Stimulated activated naive CD4-positive, alpha-beta T cell (primary cell): ENCODE measurements at places on chromosomes 11 and 22.

GRCh38 chr11:47867823-47868222 lies 19.7 kb upstream of the NUP160 start:
- no peak for DNase-seq

DNA sequence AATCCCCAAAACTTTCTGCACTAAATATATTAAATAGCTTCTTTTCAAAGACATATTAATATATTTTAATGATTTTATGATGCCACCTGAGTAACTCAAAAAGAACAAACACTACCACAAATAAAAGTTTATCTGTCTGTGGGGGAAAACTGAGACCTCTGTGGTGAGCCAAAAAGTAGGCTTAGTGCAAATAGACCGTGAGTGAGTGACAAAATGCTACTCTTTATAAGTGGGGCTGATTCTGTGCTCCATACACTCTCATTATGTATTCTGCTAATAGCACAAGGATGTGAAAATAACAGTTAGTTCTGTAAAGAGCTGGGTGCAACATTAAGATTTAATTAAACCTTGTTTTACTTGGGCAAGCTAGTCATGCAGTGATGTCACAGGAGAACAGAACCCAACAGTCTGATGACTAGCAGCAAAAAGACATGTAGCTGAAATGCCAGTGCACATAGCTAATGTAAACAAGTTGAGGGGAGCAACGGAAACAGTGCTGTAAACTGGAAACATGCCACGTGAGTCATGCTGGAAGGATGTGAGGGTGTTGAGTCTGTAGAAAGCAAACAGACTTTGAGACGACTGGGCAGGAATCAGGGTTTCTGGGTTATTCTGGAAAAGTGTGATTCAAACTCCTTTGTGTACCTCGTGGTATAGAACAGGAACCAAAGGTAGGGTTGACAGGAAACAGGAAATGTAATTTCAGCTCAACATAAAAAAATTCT lies 1130.4 kb downstream of the LRRC4C start:
- DNase-seq = no peak

- no peak for DNase-seq
Measured at GRCh38 chr22:49664891-49665290, 162.8 kb downstream of the BRD1 start.

- no peak for DNase-seq
Measured at GRCh38 chr11:59668188-59668949, 468 bp downstream of the PATL1 start.

DNA sequence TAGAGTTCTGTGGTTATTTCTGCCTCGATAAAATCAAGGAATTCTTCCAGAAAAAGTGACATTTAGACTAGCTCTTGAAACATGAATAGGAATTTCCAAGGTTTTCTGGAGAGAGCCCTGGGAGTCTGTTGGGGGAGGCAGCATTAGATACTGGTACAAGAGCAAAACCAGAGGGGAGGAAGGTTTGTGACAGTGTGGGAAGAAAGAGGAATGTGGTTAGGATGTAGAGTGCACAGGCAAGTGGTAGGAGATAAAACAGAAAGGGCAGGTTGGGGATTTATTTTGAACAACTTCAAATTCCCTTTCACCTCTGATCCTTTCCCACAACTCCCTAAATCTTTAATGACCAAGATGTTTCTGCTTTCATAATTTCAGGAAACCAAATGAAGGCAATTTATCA lies 588.4 kb downstream of the METTL15 start:
- no peak for DNase-seq

GRCh38 chr11:43547430-43547831 lies 133.1 kb upstream of the HSD17B12 start:
- no peak for DNase-seq

- DNase-seq = no peak
Measured at GRCh38 chr11:92391808-92392207, 167.2 kb downstream of the FAT3 start.

- DNase-seq = no peak
Measured at GRCh38 chr11:86671531-86672006, 847 bp downstream of the ME3 start.

DNA sequence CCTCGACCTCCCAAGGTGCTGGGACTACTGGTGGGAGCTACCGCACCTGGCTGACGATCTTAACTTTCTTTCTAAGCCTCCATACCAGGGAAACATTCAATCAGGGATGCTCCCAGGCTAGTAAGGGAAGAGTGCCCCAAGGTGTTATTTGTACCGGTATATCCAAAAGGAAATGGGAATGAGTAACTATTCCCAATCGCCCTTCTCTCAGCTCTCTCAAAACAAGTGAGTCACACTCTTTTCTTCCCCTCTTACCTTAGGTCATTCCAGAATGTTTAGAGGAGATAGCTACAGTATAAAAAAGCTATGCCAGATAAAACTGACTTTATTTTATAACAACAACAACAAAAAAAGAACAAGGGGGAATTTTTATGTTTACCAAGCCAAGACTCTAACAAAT lies 13.7 kb downstream of the DCDC1 start:
- no peak for DNase-seq

DNA sequence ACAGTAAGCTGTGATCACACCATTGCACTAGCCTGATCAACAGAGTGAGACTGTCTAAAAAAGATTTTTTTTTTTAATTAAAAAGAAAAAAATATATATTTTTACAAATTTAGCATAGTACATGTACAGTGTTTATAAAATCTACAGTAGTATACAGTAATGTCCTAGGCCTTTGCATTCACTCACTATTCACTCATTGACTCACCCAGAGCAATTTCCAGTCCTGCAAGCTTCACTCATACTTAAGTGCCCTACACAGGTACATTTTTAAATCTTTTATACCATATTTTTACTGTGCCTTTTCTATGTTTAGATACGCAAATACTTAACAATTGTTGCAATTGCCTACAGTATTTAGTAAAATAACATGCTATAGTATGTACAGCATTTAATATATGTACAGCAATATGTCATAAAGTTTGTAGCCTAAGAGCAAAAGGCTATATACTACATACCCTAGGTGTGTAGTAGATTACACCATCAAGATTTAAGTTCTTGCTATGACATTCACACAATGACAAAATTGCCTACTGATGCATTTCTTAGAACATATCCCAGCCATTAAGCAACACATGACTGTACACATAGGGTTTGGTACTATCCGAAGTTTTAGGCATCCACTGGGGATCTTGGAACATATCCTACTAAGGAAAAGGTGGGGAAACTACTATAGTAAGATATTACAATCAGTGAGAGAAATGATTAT lies 22.8 kb downstream of the PIK3C2A start:
- no peak for DNase-seq

- no peak for DNase-seq
Measured at GRCh38 chr11:96905143-96905542, 515.3 kb downstream of the JRKL start.

- no peak for DNase-seq
Measured at GRCh38 chr11:1153951-1154493, 3.7 kb upstream of the MUC5AC start.

GRCh38 chr11:34181856-34182405 lies 76.5 kb downstream of the NAT10 start:
- no peak for DNase-seq

GRCh38 chr11:99979042-99979441 lies 708.0 kb upstream of the ARHGAP42 start:
- DNase-seq = no peak

DNA sequence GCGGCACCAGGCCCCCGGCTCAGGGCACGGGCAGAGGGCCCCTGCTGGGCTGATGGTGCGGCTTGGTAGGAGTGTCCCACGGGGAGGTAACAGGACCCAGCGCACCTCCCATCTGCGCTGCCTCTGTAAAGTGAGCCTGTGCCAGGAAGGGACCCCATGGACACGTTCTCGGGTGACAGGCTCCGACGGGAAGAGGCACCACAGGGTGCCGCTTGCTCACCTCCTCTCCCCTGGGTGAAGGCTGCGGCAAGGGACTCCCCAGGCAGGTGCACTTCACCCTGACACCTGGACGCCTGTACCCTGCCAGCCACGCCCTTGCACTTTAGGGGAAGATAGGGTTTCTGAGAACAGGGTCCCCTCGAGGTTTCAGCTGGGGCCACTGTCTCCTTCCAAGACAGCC lies 48.1 kb downstream of the SHANK2 start:
- DNase-seq = no peak

GRCh38 chr11:6319001-6319703 lies 1.1 kb downstream of the CAVIN3 start:
- no peak for DNase-seq

DNA sequence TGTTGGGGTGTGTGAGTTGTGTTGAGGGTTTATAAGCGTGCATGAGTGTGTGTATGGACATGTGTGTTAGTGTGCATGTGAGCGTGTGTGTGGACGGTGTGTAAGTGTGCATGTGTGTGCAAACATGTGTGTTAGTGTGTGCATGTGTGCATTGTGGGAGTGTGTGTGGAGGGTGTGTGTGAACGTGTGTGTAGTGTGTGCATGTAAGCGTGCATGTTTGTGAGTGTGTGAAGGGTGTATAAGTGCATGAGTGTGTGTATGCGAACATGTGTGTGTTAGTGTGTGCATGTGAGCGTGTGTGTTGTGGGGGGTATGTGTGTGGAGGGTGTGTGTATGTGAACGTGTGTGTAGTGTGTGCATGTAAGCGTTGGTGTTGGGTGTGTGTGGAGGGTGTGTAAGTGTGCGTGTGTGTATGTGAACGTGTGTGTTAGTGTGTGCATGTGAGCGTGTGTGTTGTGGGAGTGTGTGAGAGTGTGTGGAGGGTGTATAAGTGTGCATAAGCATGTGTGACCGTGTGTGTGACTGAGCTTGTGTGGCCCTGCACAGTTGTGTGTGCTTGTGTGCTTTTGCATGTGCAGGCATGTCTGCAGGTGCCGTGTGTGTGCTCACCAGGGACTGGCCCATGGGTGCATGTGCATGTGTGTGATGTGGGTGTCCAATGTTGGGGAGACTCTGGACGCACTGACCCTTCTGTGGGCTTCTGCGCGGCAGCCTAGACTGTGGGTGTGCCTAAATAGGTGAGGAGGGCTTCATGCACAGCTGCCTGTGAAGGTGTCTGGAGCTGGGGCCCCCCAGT lies 866.2 kb downstream of the TBC1D22A start:
- DNase-seq = no peak

GRCh38 chr11:1835671-1836010 lies 851 bp downstream of the SYT8 start:
- DNase-seq = no peak

DNA sequence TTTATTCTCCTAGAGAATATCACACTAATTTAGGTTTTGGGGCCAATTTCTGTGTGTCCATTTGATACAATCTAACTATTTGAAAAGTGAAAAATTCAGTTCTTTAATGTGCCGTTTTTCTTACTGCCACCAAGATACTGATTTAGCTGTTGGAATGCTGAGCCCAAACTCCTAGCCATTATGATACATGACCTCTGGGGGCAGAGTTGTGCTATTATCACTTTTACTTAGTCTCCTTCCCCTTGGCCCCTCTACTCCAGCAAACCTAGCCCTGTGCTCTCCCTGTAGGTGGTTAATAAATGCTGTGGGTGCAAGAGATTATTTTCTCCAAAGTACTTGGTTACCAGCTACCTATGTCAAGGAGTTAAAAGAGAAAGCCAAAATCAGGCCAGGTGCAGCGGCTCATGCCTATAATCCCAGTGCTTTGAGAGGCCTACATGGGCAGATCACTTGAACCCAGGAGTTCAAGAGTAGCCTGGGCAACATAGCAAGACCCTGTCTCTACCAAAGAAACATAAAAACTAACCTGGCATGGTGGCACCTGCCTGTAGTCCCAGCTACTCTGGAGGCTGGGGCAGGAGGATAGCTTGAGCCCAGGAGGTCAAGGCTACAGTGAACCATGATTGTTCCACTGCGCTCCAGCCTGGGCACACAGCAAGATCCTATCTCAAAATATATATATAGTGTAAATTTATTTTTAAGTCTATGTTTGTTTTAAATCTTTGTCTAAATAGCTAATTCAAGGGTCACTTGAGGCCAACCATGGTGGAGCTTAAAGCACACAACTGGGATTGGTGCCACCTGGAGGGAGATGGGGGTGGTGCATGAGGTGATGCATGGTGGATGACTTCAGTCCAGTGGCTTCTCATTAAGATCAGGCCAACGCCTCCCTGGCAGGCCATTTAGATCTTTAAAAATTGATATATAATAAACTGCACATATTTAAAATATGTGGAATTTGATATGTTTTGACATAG lies 193.2 kb upstream of the PLET1 start:
- peak; percentile 22 for DNase-seq

- no peak for DNase-seq
Measured at GRCh38 chr11:47355283-47356128, 3.0 kb upstream of the MYBPC3 start.

GRCh38 chr11:24591283-24591682 lies 94.4 kb downstream of the LUZP2 start:
- DNase-seq = no peak

GRCh38 chr22:37844904-37845329 lies 783 bp upstream of the ANKRD54 start:
- DNase-seq = no peak

DNA sequence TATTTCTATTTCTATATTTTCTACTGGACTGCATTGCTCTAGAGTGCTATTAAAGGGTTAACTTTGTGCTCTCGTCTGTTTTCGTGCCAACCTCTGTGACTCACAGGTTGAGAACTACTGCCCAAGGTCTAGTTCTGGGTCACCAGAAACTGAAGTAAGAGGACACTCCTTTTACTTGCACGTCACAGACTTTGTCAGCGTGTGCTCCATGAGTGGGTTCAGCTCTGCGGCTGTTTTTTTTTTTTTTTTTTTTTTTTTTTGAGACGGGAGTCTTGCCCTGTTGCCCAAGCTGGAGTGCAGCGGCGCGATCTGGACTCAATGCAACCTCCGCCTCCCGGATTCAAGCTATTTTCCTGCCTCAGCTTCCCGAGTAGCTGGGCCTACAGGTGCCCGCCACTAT lies 49.8 kb downstream of the CLMP start:
- DNase-seq = no peak

DNA sequence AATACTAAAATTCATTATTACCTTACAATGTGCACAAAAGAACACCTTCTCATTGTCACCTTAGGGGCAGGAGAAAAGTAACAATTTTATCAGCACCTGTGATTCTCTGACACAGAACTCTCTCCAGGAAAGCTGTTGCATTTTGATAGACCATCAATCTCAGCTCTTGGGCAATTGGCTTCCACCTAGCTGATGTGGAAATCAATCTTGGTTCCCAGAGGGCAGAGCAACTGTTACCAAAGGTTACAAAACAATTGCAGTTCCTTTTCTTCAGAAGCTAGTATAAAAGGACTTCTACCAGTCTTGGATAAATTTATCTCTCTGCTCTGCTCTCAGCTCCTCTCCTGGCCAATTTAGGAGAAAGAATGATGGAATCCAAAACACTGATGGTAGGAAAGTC lies 157.8 kb upstream of the DDI1 start:
- DNase-seq = no peak

- DNase-seq = no peak
Measured at GRCh38 chr11:92697461-92698312, 271.8 kb upstream of the MTNR1B start.

DNA sequence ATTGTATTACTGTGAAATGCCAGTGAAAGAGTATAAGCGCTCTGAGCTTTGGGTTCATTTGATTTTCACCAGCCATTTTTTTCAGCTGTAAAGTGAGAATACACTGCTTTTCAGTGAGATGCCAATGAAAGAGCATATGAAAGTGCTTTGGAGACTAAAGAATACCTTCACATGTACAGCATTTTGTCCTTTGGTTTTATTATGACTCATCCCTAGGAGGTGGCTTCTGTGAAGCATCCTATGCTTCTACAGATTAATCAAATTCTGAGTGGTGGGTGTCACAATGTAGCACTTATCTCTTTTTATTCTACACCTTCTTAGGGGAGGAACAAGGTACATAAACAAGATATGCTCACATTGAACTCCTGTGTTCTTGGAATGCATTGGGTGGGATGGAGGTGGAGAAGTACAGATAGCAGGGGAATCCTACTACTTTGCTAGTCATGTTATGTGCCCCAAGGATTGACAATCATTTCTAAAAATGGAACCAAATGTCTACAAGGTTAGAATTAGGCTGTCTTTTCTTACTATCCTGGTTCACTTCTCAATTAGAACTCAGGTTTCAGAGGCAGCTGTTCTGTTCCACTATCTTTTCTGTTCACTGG lies 18.7 kb downstream of the TRIM44 start:
- DNase-seq = no peak
